ENCODE measurements at places on chromosomes 13 and 19.

DNA sequence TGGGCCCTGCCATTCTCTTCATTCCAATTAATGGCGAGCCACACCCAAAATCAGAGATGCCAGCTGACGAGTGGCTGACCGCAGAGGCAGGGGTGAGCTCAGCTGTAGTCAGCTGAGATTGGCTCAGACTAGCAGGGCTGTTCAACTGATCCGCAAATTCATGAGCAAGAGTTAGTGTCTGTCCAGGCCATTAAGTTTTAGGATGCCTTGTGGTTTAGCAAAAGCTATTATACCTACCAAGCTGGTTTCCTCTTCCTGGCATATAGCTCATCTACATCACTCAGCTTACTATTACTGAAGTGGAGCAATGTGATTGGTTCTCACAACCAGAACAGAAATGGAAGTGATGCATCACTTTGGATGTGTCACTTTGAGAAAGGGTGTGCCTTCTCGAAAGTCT lies 148.7 kb downstream of the NALCN start:
- no peak for DNase-seq

DNA sequence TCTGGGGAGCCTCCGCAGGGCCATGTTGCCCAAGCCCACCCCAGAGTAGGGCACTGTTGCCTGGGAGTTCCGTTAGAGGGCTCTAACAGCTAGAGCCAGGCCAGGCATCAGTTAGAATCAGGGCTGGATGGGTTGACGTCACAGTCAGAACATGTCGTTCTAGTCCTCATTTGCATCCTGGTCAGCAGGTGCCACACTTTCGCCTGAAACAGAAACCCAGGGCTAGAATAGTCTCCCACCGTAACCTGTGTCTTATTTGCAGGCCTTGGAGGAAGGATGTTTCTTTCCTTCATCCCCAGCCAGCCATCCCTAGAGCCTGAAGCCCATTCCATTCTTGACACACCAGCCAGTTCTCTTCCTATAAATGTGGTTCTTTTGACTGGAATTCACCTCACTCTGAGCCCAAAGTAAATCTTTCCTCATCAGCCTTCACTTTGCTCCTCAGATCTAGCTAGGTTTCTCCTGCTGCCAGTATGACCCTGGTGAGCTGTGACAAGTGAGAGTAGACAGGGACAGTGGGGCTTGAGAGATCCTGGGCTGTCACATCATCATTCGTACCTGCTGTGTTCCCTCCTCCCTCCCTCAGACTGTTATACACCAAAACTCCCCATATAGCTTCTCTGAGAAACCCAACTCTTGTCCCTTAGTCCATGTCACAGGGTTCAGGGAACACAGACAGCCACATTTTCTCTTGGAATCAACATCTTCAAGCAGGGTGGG lies 12.2 kb upstream of the CCDC97 start:
- no peak for DNase-seq

GRCh38 chr19:49514151-49514550 lies 1.7 kb downstream of the FCGRT start:
- DNase-seq, result peak; percentile 49

GRCh38 chr19:2540646-2541454 lies 64.9 kb downstream of the GADD45B start:
- peak; percentile 100 for DNase-seq

DNA sequence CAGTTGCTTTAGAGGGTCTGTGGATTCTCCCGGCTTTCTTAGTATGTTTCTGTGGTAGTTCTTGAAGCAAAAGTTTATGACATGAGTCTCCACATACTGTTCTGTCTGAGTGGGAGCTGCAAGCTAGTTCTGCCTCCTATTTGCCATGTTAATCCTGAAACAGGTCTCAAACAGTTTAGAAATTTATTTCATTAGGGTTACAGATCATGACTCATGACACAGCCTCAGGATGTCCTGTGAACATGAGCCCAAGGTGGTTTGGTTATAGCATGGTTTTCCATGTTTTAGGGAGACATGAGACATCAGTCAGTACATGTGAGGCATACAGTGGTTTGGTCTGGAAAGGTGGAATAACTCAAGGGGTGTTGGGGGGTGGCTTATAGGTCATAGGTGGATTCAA lies 77.5 kb downstream of the FNDC3A start:
- no peak for DNase-seq

DNA sequence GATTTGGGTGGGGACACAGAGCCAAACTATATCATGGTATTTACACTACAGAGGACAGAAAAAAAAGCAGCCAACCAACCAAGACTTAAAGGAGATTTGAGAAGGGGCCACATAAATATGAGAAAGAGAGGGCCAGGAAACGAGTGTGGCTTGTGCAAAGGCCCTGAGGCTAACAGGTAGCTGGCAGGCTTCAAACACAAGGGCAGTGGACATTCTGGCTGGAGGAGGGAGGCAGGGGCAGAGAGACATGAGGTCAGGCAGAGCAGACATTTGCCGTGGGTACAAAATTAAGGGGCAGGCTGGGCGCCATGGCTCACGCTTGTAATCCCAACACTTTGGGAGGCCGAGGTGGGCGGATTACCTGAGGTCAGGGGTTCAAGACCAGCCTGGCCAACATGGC lies 278.7 kb downstream of the FOXO1 start:
- DNase-seq, result no peak

- DNase-seq, result no peak
These were observed 370.3 kb upstream of the ATXN8OS start for GRCh38 chr13:69737129-69737935.

Measured in ELF-1 (cell line).